DMS79 treated with DMSO at 0.1 percent for 48 hours (cell line): ENCODE measurements at places on chromosomes 5 and 9.

GRCh38 chr9:21615446-21615845, 133.3 kb upstream of the IFNE start:
- no peak for DNase-seq

DNA sequence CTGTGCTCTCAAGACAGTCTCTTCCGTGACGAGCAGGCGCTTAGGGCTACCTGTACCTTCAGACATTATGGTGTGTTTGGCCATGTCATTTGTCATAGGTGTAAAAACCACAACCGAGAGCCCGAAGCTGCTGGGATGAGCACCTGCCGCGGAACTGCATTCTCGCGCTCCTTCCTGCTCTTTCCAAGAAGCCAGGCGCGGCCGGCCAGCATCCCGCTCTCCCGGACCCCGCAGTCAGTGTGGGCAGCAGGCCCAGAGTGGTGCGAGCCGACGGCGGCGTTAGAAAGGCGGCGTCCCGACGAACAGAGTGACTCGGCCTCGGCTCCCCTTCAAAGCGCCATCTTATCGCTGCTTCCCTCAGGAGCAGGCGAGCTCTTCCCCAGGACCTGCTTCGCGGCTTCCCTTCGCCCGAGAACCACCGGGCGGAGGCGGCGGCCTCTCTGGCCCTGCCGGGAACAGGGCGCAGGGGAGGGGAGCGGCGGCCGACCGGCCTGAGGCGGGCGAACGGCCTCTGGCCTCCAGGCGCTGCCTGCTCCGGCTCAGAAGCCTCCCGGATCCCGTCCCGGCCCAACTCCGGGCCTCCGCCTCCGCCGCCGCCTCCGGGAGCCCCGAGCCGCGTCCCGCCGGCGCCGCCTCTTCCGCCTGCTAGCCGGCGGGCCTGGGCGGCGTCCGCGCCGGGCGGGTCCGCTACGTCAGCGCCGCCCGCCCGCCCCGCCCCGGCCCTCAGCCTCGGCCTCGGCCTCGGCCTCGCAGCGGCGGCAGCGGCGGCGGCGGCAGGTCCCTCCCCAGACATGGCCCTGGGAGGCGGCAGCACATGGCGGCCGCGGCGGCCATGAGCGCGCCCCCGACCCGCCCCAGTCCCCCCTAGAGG, at the start of gene FAM120A:
Gene FAM120A (plus strand): TSS at position 741 of the 871 bp plus-strand sequence. CDS start 231 bp downstream, outside the sequence.
- DNase-seq: peak; percentile 37

GRCh38 chr5:158895588-158895987, 204.1 kb downstream of the EBF1 start:
- DNase-seq: no peak

- no peak for DNase-seq
These were observed 449.7 kb upstream of the MPDZ start for GRCh38 chr9:13728917-13729811.

GRCh38 chr5:123115020-123115419, 26.0 kb downstream of the PRDM6 start:
- DNase-seq: no peak

DNA sequence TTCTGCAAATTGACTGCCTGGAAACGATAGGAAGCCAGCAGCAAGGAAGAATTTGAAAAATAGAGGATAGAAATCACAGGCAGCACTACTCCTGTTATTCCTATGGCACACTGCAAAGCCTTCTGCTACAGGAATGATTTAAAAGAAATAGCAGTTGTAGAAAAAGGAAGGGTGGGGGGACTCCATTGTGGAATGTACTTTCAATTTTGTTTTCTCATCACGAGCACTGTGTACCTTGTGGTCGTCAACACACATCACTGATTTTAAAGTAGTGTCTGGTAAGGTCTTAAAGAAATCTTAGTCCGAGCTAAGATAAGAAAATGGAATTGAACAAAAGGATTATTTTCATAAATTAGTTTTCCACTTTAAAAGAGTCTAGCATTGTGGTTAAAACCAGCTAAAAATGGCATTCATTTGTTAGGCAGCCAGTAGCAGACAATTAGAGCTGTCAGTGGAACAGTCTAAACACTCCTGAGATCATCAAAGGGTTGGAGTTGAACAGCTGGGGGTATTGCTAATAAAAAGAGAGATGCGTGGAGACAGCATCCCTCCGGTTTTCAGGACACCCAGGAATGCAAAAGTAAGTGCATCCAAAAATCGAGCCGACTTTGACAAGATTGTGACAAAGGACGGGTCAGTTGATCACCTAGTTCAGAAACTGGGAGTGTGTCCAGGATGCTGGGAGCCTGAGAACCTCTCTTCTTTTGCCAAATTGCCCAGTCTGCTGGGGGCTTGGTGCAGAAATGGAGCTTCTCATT, 97.8 kb upstream of the WWC1 start:
- DNase-seq: no peak

GRCh38 chr5:126888175-126888574, 111.2 kb downstream of the LMNB1 start:
- no peak for DNase-seq

- no peak for DNase-seq
These were observed 378.8 kb upstream of the SEMA6A start for GRCh38 chr5:116953251-116953930.

DNA sequence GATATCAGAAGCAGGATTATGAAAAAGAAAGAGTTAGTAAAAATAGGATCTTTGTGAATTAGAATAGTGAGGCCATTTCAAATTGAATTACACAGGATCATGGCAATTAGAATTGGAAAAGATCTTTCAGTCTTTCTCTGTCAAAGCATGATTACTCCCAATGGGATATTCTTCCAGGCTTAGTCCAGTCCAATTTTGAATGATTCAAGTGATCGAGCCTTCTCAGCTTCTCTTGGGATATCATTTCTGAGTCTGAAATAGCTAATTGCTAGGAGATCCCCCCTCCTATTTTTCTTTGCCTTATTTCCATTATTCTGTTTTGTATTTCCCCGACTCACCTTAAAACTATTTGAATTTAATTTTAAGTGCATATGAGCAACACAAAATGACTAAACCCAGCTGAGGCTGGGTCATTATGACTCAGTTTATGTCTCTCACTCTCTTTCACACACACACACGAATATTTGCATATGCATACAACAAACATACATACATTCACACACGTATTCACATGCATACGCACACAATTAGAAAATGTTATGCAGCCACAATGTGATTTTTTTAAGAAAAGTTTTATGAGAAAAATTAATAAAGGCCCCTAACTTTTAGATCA, 34.8 kb upstream of the EFNA5 start:
- DNase-seq: no peak

- DNase-seq: no peak
These were observed 4.1 kb upstream of the HDHD3 start for GRCh38 chr9:113380869-113381378.

GRCh38 chr5:132823481-132824050, 6.9 kb downstream of the SHROOM1 start:
- no peak for DNase-seq

- DNase-seq: no peak
These were observed 59.2 kb upstream of the IRX2 start for GRCh38 chr5:2810644-2811043.

GRCh38 chr5:137234973-137235943, 263.9 kb downstream of the SPOCK1 start:
- no peak for DNase-seq

- DNase-seq: no peak
These were observed 22.5 kb upstream of the CAMK4 start for GRCh38 chr5:111201705-111202104.

GRCh38 chr9:911005-911404, 65.5 kb upstream of the DMRT3 start:
- DNase-seq: no peak

- DNase-seq: no peak
These were observed 32.7 kb downstream of the MTAP start for GRCh38 chr9:21835121-21835520.

DNA sequence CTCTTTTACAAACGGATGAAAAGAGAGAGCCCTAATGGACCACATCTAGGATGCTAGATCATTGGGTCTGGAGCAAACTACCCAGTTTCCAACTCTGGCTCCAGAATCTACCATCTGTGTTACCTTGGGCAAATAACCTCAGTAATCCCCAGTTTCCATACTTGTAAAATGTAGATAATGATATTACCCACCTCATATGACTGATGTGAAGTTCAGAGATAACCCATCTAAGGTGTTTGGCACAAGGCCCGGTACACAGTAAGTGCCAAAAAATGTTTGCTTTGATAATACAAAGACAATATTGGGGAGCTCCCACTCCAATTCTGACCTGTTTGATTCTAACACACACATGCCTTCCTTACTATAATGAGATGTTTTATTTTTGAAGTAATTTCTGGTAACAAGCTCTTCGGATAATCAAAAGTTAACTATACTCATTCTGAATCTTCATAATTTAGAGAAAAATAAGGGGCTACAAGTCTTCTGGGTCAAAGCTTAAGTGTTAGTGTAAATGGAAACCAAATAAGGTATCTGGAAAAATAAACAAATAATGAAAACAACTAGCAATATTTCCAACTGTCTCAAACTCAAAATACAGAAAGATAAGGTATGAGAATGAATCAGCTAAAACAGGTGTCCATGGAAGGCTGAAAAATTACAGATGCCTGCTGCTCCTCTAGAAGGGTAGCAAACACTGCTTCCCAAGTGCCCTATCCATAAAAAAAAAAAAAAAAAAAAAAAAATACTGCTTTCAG, 30.4 kb downstream of the ELL2 start:
- no peak for DNase-seq

DNA sequence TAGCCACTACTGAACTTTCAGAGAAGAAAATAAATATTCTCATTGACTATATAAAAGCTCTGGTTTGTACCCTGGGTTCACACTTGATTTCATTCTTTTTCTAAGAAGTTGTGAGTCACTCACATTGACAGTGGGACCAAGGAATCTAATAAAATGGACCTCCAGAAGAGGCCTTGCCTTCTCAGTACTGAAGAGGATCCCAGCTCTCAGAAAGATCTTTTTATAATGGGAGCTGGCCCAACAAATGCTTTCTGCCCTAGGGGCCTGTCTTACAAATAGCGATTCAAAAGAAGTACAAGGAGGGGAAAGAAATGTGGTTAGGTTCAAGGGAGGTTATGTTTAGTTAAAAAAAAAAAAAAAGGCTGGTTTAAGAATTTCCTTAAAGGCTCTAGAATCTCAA, 237.9 kb downstream of the ISL1 start:
- DNase-seq: peak; percentile 47

- no peak for DNase-seq
These were observed 654.6 kb downstream of the MTRR start for GRCh38 chr5:8523501-8523900.

GRCh38 chr9:86991077-86991476, 43.8 kb upstream of the GAS1 start:
- no peak for DNase-seq

- no peak for DNase-seq
These were observed 12.6 kb downstream of the PSMD5 start for GRCh38 chr9:120830151-120830550.

GRCh38 chr5:64625678-64626077, 64.6 kb upstream of the SHISAL2B start:
- DNase-seq: no peak

DNA sequence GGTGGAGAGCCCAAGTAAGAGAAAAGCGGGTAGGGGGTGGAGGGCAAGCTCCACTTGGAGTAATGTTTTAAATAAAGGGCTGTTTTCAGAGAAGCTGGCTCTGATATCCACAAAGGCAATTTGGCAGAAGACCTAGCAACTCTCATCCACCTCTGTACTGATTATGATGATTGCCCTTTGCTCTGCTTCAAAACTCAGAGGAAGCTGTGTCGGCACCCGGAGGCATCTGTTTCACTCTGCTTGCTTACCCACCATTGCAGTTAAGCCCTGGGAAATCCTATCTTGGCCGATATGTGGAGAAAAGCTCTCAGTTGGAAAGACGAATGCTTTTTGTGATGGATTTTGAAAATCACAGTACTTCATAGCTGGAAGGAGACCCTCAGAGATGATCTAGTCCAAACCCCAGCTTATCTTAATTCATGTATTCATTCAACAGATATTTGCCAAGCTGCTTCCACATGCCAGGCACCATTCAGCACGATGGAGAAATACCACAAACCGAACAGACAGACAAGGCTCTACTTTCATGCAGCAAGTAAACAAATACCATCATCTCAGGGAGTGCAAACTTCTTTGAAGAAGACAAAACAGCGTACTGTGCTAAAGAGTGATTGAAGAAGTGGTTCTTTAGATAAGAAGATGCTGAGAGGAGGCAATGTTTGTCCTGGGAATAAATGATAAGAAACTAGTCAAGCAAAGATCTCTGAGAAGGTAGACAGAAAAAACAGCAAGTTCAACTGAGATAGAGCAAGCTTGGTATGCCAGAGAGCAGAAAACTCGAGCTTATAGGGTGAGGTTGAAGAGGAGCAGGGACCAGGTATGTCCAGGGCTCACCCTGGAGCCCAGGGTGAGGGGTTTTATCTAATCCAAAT, 140.4 kb upstream of the SPDL1 start:
- DNase-seq: no peak

DNA sequence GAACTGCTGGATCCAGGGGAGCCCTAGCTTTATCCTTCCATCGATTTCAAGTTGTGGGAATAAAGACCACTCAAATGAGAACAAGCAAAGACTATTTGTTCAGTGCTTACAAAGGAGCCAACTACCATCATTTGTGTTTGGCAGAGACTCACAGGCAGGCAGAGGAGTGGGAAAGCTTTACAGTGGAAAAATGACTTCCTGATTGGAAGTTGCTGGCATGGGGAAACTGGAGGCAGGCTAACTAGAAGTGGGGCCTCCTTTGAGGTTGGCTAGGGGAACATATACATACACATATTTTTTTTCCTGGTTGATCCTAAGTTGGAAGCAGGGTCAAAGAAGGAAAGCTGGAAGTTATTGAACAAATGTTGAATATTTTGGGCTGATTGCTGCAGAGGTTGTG, 121.7 kb downstream of the ACTBL2 start:
- DNase-seq: no peak

- no peak for DNase-seq
These were observed 68.9 kb upstream of the ANKRD55 start for GRCh38 chr5:56302027-56302426.

- DNase-seq: no peak
These were observed 374.9 kb upstream of the TNC start for GRCh38 chr9:115492869-115493268.

DNA sequence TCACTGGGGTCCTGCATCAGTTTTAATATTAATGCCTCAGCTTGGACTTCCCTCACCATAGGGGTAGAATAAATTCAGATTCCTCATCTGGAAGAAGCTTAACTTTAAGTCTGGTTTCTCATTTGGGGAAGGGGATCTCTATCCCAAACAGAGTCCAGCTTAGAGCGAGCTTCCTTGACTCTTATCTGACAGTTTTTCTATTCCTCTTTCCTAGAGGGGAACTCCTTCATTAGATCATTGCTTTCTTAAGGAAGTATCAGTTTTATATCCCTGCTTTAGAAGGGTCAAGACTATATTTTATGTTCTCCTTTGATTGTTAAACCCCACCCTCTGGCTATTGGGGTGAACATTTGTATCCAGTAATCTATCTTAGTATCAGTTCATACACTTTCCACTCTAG, 24.2 kb upstream of the CDC42SE2 start:
- DNase-seq: no peak
